GM23338 (cell line): ENCODE measurements at places on chromosomes 3 and 15. TPM values are rescaled to one million over a fixed set of nuclear protein-coding genes. Genes with fewer than 3 reads are reported as not detected.

The SEMA3B gene
- 2.4 and 8.0 TPM in 2 replicates for total RNA-seq

DNA sequence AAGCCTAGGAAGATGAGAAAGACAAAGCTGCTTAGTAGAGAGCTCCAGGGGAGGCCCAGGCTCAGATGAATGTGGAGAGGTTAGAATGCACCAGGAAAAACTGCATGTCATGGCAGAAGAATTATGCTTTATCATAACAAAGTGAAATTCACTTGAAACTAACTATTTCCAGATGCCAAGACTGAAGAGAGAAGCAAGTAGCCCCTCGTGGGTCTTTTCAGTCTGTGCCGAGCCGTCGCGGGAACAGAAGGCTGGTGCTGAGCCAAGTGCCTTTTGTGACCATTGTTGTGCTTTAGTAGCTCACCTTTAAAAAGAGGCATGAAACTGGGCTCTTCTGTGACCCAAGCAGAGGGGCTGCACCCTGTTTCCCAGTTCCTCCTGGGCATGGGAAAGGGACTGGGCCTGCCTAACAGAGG is 73.2 kb downstream of the CHDH start:
- no peak for DNase-seq

DNA sequence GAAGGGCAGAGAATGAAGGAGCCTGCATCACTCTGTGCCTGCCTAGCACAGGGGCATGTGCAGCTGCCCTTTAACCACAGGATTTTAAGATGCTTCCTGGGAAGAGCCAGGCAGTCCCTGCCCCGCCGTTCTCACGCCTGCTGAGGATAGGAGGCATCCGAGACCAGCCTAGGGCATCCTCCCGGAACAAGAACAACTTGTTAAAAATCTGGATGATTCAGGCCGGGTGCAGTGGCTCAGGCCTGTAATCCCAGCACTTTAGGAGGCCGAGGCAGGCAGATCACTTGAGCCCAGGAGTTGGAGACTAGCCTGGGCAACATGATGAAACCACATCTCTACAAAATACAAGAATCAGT is 15.2 kb downstream of the NRROS start:
- no peak for DNase-seq

- no peak for DNase-seq
Observed at GRCh38 chr15:69194025-69194827, 33.8 kb downstream of the GLCE start.

- DNase-seq, result peak; percentile 21
Observed at GRCh38 chr3:194711913-194712312, 26.2 kb downstream of the FAM43A start.

DNA sequence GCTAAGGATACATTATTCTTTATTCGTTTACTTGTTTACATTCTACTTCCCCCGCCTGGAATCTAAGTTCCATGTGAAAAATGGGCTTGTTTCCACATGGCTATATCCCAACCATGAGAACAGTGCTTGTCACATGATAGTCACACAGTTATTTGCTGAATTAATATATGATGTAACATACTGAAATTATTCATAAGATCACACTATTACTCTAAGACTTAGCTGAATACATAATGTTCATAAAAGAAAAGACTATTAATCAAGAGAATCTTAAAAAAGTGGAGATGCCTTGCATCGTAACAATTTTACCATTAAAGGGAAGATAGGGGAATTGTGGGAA is 6.5 kb downstream of the PBRM1 start:
- DNase-seq, result no peak
